A549 treated with Mapracorat at 1 μM for 4 hours (cell line): ENCODE measurements at places on chromosomes 13 and 19. TPM values are rescaled to one million over a fixed set of nuclear protein-coding genes. Genes with fewer than 3 reads are reported as not detected.

Gene SIGLEC6
- total RNA-seq, result not detected in 5 replicates

Gene MYH14
- 4.5 to 7.3 TPM (median 6.8 TPM) in 5 replicates for total RNA-seq

Gene CEACAM8
- not detected in 5 replicates for total RNA-seq

Gene VAV1
- total RNA-seq, result 6.1 to 7.9 TPM (median 7.2 TPM) in 5 replicates

Gene CABP5
- total RNA-seq, result not detected in 5 replicates

Gene CDC42EP5
- total RNA-seq, result not detected in 5 replicates

Gene TMPRSS9
- 0.04 to 0.08 TPM (median 0.05 TPM) in 3 of 5 replicates, not detected in the others for total RNA-seq

Gene WTIP
- 24.4 to 38.6 TPM (median 38.0 TPM) in 5 replicates for total RNA-seq

Gene AMH
- 7.6 to 24.5 TPM (median 15.3 TPM) in 5 replicates for total RNA-seq

Gene RAB20
- 1.6 to 2.8 TPM (median 1.7 TPM) in 5 replicates for total RNA-seq

Gene CYP2A7
- total RNA-seq, result not detected in 5 replicates

Gene MTRF1
- total RNA-seq, result 4.0 to 6.8 TPM (median 5.1 TPM) in 5 replicates

Gene SRRM5
- total RNA-seq, result 0.53 to 1.1 TPM (median 0.79 TPM) in 5 replicates

Gene ERCC1
- total RNA-seq, result 146 to 172 TPM (median 160 TPM) in 5 replicates

Gene SOHLH2
- not detected in 5 replicates for total RNA-seq

Gene ZNF284
- total RNA-seq, result 0.23 to 0.58 TPM (median 0.36 TPM) in 5 replicates

Gene SERP2
- not detected in 5 replicates for total RNA-seq

Gene KIR3DL1
- total RNA-seq, result not detected in 5 replicates

Gene GNA15
- total RNA-seq, result 0.08 TPM in 2 of 5 replicates, not detected in the others

Gene NUP58
- 15.3 to 21.1 TPM (median 17.6 TPM) in 5 replicates for total RNA-seq

Gene MEGF8
- 19.5 to 26.4 TPM (median 24.3 TPM) in 5 replicates for total RNA-seq
